Tracheal epithelial cell (primary cell): ENCODE measurements at places on chromosomes 7 and 10. TPM values are rescaled to one million over a fixed set of nuclear protein-coding genes. Genes with fewer than 3 reads are reported as not detected.

LRRD1 gene
- total RNA-seq: not detected in 2 replicates

C7orf33 gene
- not detected in 2 replicates for total RNA-seq

IFIT1 gene
- total RNA-seq: 3.4 TPM in 1 of 2 replicates, not detected in the other

SPDYE2 gene
- not detected in 2 replicates for total RNA-seq

ASIC3 gene
- total RNA-seq: 0.21 TPM in 1 of 2 replicates, not detected in the other

ZDHHC6 gene
- total RNA-seq: 12.6 and 19.5 TPM in 2 replicates

UCMA gene
- not detected in 2 replicates for total RNA-seq

RBM17 gene
- 21.5 and 28.7 TPM in 2 replicates for total RNA-seq

TNS3 gene
- total RNA-seq: 2.8 and 6.7 TPM in 2 replicates

CALN1 gene
- under 0.01 TPM in 1 of 2 replicates, not detected in the other for total RNA-seq

RHBDD2 gene
- total RNA-seq: 15.1 and 23.6 TPM in 2 replicates

KLF6 gene
- 25.2 and 97.4 TPM in 2 replicates for total RNA-seq

POM121L12 gene
- not detected in 2 replicates for total RNA-seq

GRM3 gene
- total RNA-seq: not detected in 2 replicates

FFAR4 gene
- total RNA-seq: not detected in 2 replicates

PPRC1 gene
- total RNA-seq: 12.3 and 18.5 TPM in 2 replicates

STOX1 gene
- 0.21 and 0.24 TPM in 2 replicates for total RNA-seq

AKR1C3 gene
- total RNA-seq: 162 and 246 TPM in 2 replicates

SFMBT2 gene
- under 0.01 TPM in 2 replicates for total RNA-seq

TMEM254 gene
- 4.8 and 14.3 TPM in 2 replicates for total RNA-seq

BEND7 gene
- total RNA-seq: 1.3 and 6.0 TPM in 2 replicates

LRGUK gene
- total RNA-seq: under 0.01 TPM in 1 of 2 replicates, not detected in the other

CCDC136 gene
- total RNA-seq: 0.24 and 0.43 TPM in 2 replicates

EN2 gene
- total RNA-seq: not detected in 2 replicates

ST8SIA6 gene
- total RNA-seq: 0.64 TPM in 1 of 2 replicates, not detected in the other

COL28A1 gene
- total RNA-seq: 0.24 TPM in 1 of 2 replicates, not detected in the other

EFCAB10 gene
- 0.48 and 0.64 TPM in 2 replicates for total RNA-seq

C10orf62 gene
- not detected in 2 replicates for total RNA-seq

SEMA3D gene
- 0.64 TPM in 1 of 2 replicates, not detected in the other for total RNA-seq

EMX2 gene
- total RNA-seq: 0.48 TPM in 1 of 2 replicates, not detected in the other

AKR1E2 gene
- total RNA-seq: 5.8 and 29.2 TPM in 2 replicates

CHCHD2 gene
- 430 and 442 TPM in 2 replicates for total RNA-seq

INTS1 gene
- 27.1 and 31.6 TPM in 2 replicates for total RNA-seq

C7orf57 gene
- 0.21 TPM in 1 of 2 replicates, not detected in the other for total RNA-seq

CFAP46 gene
- total RNA-seq: 0.24 TPM in 1 of 2 replicates, not detected in the other

RBP4 gene
- 0.24 TPM in 1 of 2 replicates, not detected in the other for total RNA-seq

GAD2 gene
- not detected in 2 replicates for total RNA-seq

HHEX gene
- 0.43 and 0.72 TPM in 2 replicates for total RNA-seq

IL2RA gene
- not detected in 2 replicates for total RNA-seq

SLC4A2 gene
- 27.5 and 48.2 TPM in 2 replicates for total RNA-seq

NUDT13 gene
- 0.72 and 1.3 TPM in 2 replicates for total RNA-seq

SLC16A9 gene
- 2.7 and 3.2 TPM in 2 replicates for total RNA-seq
